ENCODE measurements at places on chromosomes 11 and 22.

GRCh38 chr11:96326959-96327358, 16.0 kb downstream of the MAML2 start:
- DNase-seq: no peak

- DNase-seq: no peak
Measured at GRCh38 chr22:25997886-25998775, 171.1 kb upstream of the SEZ6L start.

- DNase-seq: no peak
Measured at GRCh38 chr11:645536-645935, 8.5 kb downstream of the DRD4 start.

GRCh38 chr11:59224351-59224928, 11.7 kb upstream of the MPEG1 start:
- DNase-seq: no peak

GRCh38 chr11:17722000-17722643, 2.8 kb downstream of the MYOD1 start:
- DNase-seq: peak; percentile 30

- DNase-seq: no peak
Measured at GRCh38 chr11:120317689-120318480, 7.2 kb upstream of the TLCD5 start.

DNA sequence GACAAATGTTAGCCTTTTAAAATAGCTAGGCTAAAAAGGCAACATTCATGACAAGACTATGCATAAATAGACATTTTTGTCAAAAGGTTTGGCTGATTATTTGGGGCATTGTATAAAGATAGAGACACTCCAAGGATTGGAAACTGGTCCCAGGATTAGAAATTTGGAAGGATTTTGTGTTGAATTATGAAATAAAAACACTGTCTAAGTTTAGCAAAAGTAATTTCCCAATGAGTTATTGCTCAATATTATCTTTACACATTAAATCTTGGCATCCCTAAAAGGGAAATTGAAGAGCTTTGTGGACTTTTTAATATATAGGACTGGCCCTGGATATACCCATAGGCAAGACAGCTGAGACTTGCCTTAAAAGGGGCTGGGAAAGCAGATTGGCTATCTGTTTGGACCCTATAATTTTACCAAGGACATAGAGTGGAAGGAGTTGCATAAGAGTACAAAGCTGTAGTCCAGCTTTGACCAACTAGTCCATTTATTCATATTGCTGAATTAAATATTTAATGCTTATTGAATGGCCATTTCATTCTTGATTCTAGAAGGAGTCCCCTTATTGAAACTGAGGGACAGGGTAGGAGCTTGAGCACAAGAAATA, 382.7 kb downstream of the METTL15 start:
- no peak for DNase-seq

- DNase-seq: no peak
Measured at GRCh38 chr11:72652873-72653630, 21.2 kb downstream of the PDE2A start.

DNA sequence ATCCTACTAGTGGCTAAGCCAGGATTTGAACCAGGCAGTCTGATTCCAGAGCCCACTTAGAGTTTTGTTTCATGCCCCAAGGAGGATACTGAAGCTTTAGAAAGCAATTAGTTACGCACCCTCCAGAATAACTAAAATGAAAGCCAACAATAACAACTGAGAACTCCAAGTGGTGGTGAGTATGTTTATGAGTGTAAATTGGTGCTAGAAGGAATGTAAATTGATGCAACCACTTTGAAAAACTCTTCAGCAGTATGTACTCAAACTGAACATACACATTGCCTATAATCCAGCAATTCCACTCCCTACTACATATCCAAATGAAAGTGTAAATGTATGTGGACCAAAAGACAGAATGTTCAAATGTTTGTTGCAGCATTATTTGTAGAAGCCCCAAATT, 6.7 kb upstream of the ARL14EP start:
- no peak for DNase-seq

DNA sequence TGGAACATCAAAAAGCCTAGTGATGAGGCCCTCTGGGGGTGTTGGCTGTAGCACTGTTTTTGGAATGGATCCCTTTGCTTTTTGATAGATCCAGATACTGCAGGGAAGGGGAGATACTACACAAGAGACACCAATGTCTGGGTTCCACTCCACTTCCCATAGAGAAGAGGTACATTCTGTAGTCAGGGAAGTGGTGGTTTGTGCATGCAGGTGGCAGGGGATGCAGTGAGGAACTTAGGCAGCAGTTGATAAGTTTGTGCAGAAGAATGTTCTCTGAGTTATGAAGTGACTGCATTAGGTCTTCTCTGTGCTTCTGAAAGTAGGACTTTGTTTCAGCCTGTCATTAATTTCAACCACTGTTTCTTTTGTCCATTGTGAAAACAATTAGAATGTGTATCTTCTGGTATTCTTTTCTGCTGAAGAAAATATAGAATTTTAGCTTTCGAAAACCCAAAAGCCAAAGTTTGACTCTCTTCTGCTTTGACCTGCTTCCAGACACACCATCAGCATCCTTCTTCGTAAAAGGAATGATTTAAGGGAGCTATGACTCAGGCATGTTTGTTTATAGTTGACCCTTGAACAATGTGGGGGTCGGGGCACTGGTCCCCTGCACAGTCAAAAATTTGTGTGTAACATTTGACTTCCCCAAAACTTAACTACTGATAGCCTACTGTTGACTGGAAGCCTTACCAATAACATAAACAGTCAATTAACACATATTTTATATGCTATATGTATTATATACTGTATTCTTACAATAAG, 25.6 kb downstream of the PANX1 start:
- DNase-seq: no peak

DNA sequence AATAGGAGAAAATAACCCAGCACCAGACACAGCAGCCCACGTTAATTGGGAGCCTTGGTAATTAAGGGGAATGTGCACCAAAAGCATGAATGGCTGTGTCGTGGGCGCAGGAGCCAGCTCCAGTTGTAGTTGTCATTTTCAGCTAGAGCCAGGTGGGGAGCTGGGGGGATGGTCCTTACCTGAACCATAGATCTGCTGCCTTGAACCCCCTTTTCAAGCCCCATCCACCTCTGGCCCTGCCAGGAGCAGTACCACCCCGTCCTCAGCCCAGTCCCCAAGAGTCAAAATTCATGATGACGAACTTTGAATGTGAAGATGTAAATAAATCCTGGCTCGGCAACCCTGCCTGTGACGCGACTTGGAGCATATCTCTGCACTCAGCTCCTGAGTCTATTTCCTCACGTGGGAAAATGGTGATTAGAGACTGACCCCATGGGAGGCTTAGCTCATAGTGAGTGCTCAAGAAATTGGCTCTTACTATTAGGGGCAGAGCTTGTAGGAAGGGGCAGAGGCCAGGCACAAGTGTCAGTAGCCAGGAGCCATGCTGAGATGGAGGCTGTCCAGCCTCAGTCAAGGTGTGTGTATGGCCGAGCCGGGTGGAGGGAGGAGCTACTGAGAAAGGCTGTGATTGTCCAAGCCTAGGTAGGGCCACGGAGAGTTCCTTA, 794 bp upstream of the FXYD6 start:
- DNase-seq: no peak

- peak; percentile 32 for DNase-seq
Measured at GRCh38 chr11:108857382-108857781, 192.5 kb downstream of the DDX10 start.

DNA sequence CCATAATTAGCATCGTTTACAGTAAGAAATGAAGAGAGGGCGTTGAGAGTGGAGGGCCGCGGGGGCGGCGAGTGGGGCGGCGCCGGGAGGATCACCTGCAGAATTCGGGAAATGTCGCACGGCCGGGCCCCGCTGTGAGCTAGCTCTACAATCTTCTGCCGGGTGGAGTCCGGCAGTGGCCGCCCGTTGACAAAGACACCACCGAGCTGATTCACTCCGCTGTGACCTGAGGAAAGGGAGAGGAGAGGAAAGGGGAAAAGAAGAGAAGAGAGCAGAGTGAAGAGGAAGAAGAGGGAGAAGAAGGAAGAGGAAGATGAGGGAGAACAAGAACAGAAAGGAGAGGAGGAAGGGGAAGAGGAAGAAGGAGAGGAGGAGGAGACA, 8.5 kb downstream of the PAX6 start:
- no peak for DNase-seq

DNA sequence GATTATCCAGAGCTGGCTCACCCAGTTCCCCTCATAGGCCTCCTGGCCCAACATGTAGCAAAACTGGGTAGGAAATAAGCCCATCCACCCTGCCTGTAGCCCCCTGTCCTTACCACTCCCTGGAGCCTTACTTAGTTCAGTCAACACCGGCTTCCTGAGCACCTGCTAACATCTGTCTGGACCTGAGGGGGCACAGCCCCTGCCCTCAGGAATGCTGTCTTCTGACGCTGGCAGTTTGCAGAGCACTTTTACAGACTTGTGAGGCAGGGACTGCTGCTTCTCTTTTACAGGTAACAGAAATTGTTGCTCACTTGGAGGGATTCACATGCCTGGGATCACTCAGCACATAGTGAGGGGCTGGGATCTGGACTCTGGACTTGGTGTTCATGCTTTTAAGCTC, 152.0 kb upstream of the TBCEL start:
- no peak for DNase-seq

GRCh38 chr11:34298871-34299270, 58.9 kb downstream of the ABTB2 start:
- DNase-seq: no peak

DNA sequence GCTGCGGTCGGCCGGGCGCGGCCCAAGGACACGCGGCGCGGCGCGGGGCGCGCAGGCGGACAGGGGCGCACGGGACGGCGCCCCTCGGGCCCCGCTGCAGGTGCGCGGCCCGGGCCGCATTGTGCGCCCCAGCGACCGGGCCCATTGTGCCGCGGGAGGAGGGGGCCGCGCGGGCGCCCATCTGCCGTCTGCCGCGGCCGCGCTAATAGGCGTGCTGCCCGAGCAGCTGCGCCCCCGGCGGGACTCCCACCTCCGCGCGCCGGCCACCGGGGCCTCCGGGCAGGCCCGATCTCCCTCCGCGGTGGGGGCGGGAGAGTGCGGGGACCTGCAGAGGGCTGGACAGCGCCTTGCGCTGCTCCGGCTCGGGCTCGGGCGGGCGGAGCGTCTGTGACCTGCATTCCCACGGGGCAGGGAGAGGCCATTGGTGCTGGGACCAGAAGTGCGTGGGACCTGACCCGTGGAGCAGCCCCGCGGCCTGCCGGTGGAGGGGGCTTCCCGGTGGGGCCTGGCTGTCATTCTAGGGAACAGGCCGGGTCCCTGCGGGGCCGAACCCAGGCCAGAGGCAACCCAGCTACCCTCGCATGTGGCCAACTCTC, 933 bp downstream of the BRSK2 start:
- no peak for DNase-seq

DNA sequence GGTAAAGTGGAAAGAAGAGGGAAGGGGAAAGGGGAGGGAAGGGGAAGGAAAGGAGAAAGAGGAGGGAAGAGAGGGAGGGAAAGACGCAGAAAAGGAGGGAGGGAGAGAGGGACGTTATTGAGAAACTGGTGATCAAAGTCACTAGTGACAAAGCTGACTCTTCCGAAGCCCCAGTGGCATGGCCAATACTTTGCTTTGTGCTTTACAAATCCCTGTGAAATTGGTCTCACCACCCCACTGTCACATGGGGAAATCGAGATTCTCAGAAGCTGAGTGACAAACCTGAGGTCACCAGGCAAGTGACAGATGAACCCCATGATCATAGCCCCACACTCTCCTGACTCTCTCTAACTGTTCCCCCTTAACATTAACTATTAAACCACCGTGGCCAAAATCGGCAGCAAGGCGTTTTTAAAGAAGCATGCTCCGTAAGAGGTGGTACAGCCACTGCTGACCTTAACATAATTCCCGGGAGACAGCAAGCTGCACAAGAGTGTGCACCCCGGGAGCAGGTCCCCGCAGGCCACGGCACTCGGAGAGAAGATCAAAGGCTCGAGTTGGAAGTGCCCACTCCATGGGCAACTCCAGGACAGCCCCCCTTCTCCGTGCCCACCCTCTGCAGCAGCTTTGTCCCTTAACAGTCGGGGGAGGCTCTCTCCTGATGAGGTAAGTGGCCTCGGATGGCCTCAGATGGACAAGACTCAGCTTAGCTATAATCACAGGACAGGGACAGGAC, 34.8 kb downstream of the CELSR1 start:
- no peak for DNase-seq

DNA sequence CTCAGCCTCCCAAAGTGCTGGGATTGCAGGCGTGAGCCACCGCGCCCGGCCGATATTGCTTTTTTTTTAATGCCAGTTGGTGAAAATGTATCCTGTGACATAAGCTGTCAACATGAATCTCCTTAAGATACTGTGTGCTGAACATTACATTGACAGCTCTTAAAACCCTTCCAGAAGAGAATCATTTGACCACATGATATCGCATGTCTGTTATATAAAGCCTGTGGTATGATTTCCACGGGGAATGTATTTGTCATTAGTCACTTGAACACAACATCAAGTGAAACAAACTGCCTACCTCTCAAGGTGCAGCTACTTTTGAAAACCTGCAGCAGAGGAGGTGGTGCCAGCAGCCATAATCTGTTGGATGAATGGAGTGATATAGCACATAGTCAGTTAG, 67.0 kb downstream of the BCL2L13 start:
- DNase-seq: no peak

DNA sequence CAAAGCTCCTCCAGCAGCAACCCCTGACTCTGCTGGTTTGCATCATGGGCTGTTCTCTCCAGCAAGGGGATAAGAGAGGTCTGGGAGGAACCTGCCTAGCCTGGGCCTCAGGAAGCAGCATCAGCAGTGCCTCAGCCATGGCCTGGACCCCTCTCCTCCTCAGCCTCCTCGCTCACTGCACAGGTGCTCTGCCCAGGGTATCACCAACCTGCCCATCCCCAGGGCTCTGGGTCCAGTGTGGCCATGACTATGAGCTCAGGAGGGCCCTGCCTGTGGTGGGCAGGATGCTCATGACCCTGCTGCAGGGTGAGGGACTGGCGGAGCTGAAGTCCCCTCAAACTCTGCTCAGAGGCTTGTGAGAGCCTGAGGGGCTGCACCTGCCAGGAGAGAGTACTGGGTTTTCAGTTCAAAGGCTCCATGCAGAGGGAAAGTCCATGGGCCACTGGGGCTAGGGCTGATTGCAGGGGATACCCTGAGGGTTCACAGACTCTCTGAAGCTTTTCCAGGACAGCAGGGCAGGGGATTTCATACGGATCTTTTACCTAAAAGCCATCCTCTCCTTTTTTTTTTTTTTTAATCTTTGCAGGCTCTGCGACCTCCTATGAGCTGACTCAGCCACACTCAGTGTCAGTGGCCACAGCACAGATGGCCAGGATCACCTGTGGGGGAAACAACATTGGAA, 115.8 kb upstream of the IGLL5 start:
- DNase-seq: no peak

Data from astrocyte of the spinal cord (primary cell).